ENCODE measurements at places on chromosomes 7 and 10.

GRCh38 chr10:77496941-77497420 lies 140.6 kb downstream of the KCNMA1 start:
- DNase-seq: no peak

GRCh38 chr10:33819206-33819605 lies 484.7 kb upstream of the NRP1 start:
- DNase-seq: no peak

GRCh38 chr10:79487296-79488194 lies 24.8 kb upstream of the EIF5AL1 start:
- peak; percentile 73 for DNase-seq

- DNase-seq: no peak
These were observed 106.1 kb downstream of the KCNMA1 start for GRCh38 chr10:77531441-77532001.

DNA sequence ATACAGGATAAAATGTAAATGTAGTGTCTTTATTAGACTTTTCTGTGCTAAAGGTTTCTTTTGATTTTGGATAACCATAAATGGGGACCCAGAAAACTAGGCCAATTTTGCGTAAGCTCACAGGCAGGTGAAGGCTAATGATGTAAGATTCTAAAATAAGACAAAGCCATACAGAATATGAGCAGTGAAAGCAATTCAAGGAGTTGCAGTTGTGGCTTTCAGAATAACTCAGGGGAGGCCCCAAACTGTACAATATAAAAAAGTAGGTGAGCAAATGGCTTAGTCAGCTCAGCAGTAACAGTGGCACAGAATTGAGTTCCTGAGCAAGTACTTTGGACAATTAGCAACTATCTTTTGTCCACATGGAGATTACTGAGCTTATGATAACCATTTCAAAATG lies 81.7 kb upstream of the NRP1 start:
- no peak for DNase-seq

GRCh38 chr10:60952067-60952845 lies 8.3 kb upstream of the RHOBTB1 start:
- no peak for DNase-seq

DNA sequence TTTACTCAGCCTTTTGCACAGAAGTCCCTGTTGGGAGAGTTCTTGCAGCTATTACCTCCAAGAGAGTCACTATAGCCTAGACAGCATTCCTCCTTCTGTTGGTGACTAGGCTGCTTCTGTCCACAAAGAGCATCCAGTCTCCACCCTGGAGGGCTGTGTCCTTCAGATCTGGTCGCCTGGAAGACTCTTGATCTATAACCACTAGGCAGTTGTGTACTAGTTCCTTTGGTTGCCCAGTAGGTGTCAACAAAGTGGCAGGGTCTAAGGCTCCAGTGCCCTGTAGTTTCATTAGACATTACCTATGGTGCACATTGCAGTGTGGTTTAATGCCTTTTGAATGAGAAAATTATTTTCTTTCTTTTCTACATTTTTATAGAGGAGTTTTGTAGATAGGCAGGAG lies 11.3 kb upstream of the AKR1C2 start:
- DNase-seq: no peak

- DNase-seq: no peak
These were observed 6.6 kb downstream of the GDF10 start for GRCh38 chr10:47306387-47307210.

- DNase-seq: no peak
These were observed 27.7 kb upstream of the NRBF2 start for GRCh38 chr10:63105225-63106110.

DNA sequence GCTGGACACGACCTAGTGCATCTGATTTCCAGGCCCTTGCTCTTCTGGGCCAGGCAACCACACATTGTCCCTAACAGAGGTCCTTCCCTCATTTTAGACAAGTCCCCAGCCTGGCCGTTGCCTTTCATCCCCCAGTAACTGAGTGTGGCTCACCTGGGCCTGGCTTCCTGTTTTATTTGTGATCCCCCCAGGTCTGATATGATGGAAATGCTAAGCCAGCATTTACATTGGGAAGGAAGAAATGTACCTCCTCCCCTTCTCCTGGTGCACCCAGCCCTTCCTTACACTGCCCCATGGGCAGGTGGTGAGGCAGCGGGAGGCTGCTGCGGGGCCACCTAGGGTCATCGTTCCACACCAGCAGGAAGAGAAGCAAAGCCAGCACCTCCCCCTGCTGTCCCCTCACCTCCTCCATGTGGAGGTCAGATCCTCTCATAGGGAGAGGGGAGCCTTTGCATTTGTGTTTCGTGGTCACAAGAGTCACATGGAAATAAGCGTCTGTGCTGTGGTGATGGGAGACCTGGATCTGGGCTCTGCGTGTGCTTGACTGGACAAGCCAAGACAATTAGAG lies 108.8 kb downstream of the GLRX3 start:
- DNase-seq: peak; percentile 75

DNA sequence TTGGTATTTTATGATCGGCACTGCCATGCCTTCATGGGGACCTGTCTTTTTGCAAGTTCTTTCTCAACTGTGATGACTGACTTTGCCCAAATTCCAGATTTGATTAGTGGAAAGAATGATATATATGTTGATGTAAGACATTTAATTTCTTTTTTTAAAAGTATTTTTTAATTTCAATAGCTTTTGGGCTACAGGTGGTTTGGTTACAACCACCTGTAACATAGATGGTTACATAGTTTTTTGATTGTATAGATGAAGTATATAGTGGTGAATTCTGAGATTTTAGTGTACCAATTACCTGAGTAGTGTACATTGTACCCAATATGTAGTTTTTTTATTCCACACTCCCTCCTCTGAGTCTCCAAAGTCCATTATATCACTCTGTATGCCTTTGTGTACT lies 69.6 kb downstream of the MCU start:
- no peak for DNase-seq

- DNase-seq: no peak
These were observed 194.2 kb upstream of the SVIL start for GRCh38 chr10:29828956-29829355.

- DNase-seq: no peak
These were observed 30.0 kb upstream of the AP5Z1 start for GRCh38 chr7:4745265-4745919.

DNA sequence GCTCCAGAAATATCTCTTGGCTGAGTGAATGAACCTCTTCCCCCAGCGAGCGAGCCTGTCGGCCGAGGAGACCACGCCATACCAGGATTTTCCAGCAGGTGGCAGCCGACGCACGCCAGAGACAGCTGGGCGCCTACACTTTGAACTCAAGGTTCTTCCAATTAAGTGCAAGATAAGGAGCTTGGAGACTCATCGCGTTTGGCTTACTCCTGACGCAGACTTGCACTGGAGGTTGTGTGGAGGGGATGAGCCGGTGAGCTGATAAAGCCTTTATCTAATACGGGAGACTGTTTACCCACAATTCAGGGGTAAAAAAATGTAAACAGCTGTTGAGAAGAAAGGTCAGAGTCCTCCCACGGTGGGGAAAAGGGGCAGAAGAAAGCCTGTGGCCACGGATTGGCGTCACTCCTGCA lies 45.9 kb upstream of the EMX2 start:
- DNase-seq: peak; percentile 89

All from suprapubic skin (tissue), 4 donors.